ENCODE measurements at places on chromosomes 2 and 18.

DNA sequence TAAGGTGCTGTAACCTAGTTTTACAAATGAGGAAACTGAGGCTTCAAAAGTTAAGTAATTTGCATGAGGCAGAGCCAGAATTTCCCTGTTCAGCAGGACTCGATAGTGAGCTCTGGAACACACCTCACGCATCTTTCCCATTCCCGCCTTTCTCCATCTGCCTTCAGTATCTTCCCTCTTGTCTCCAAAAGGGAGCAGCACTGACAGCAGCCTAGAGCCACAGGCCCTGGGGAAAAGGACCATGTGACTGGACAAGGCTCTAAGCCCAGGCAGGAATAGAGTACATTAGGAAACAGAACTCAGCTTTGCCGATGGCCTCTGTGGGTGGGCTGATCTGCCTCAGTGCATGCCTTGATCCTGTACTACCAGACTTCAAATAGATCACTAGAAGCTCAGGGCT, 21.5 kb downstream of the GPR155 start:
- no peak for DNase-seq

DNA sequence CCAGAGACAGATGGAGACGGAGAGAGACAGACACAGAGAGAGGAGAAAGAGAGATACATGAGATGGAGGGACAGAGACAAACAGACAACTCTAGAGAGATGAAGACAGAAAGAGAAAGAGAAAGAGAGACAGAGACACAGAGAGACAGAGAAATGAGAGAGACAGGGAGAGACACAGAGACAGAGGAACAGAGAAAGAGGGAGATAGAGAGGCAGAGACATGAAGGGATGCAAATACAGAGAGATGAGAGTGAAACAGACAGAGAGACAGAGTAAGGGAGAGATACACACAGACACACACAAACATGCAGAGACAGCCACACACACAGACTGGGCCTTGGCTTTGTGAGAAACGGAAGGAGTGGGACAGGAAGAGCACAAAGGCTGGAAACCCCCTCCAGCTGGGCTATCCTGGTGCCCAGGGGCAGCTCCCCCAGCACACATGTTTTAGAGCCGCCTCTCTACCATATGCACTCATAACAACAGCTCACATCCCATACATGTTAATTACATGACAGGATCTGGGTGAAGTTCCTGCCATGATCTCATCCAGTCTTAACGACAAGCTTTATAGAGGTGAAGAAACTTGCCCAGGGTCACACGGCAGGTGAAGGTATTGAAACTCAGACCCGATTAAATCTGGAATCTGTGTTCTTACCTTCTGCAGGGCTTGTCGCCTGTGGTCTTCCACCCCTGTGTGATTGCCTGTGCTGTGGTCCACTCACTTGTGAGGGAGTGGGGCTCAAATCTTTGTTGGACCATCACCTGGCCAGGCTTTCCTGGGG, 32.4 kb downstream of the IL18R1 start:
- no peak for DNase-seq

- DNase-seq: no peak
These were observed 3.4 kb downstream of the MAP4K3 start for GRCh38 chr2:39433586-39434195.

GRCh38 chr18:63207143-63207790, 112.3 kb downstream of the BCL2 start:
- peak; percentile 26 for DNase-seq
